ENCODE measurements at places on chromosomes 16 and 17. TPM values are rescaled to one million over a fixed set of nuclear protein-coding genes. Genes with fewer than 3 reads are reported as not detected.

Gene TPPP3
- total RNA-seq = 22.9 TPM

Gene TM4SF5
- total RNA-seq = not detected

Gene CCL16
- total RNA-seq = not detected

DNA sequence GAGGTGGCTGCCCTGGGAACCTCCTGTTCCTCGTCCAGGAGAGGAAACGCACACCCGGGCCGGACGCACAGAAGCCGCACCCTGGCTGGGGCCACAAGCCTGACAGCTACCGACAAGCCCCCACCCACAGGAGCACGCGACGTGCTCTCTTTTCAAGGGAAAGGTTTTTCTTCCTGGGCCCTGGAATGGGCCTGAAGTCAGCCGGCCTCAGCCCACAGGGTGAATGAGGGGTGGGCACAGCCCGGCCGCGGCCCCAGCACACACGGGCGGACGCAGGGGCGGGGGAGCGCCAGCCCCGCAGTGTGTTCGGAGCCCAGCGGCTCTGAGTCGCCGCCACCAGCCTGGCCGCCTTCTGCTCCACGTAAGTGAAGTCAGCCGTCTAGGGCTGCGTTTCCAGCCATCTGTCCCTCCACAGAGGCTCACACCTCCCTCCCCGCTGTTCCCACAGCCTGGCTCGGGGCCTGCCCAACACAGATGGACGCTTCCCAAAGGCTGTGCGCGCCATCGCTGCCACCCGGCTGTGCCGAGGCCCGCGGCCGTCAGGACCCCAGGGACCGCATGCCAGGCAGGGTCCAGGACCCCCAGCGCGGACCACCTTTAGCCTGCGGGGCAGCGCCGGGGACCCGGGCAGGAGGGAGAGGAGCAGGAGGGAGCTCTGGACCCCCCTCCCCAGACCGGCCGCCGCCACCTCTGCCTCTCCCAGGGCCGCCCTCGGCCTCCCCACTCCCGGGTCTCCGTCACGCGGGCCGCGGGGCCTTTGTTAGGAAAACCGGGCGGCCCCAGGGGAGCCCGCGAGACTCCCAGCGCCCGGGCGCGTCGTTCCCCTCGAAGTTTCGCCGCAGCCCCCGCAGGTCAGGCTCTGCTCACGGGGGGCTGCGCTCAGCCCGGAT, 36.8 kb downstream of the CBFA2T3 start:
- DNase-seq = peak; percentile 73

DNA sequence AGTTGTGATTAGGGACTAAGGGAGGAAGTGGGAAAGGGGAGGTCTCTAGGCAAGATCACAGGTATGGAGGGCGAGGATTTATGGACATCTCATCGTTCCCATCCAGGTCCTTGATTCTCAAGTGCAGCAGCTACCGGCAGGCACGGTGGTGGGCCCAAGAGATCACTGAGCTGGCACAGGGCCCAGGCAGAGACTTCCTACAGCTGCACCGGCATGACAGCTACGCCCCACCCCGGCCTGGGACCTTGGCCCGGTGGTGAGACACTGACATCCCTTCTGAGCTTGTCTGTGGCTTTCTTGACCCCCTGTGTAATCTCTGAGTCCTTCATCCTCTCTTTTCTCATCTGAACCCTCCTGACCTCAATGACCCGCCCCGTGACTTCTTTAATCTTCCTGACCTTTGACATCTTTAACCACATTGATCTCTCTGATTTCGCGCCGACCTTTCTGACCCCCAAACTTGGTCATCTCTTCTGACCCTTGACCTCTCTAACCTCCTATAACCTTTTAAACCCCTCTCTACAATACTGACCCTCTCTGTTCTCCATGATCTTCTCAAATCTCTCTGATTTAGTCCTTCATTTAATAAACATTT, 3.8 kb downstream of the PLD2 start:
- DNase-seq = peak; percentile 34

GRCh38 chr17:5705876-5706576, 121.7 kb upstream of the NLRP1 start:
- no peak for DNase-seq

Gene PPP1R27
- not detected for total RNA-seq

DNA sequence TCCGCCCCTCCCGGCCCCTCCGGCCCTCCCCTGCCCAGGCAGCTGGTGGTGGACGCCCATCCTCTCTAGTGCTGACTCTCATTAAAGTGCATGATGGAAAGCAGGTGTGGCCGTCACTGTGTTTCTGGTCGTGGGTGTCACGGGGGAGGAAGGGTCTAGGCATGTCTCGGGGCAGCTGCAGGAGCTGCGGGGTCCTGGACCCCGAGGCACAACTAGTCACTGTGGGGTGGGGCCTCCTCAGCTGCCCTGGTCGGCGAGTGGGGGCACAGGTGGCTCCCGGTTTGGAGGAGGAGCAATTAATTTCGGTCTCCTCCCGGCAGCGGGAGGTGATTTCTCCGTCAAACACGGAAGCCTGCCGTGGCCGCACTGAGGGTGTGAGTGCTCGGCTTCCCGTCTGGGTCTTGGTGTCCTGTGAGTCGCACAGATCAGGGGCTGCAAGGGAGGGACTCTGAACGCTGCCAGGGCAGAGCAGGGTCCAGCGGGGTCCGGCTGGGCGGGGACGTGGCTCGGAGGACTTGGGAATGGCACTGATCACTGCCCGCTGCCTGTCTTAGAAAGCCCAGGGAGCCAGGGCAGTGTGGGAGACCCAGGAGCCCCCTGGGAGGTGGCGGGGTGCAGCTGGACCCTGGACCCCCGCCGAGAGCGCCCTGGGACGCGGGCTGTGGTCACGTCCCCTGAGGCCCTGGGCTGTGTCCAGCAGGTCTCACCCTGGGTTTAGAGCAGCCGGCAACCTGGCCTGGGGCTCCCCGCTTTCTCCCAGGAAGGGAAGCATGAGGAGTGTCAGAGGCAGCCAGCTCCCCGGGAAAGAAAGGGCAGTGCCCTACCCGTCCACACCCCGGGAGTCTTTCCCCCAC, 3.3 kb downstream of the TPSD1 start:
- DNase-seq = no peak

DNA sequence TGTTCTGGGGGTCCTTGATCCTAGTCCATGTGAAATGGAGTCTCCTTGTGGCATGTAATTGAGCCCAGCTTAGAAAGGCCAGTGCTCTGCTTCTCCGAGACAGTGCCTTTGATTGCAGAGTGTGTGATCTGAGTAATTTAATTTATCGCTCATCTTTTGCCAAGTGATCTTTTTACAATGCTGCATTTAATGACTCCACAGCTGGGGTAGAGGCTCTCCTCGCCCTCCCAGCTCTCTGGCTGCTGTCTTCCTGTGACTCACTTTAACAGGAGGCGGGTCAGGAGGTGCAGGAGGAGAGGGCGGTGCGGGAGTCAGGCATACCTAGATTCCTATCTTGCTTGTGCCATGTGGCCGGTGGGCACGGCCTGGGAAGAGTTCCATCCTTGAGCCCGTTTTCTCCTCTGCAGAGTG, 113.4 kb upstream of the FOXF1 start:
- DNase-seq = no peak

- DNase-seq = no peak
These were observed 50.8 kb downstream of the TOM1L2 start for GRCh38 chr17:17921192-17922069.

DNA sequence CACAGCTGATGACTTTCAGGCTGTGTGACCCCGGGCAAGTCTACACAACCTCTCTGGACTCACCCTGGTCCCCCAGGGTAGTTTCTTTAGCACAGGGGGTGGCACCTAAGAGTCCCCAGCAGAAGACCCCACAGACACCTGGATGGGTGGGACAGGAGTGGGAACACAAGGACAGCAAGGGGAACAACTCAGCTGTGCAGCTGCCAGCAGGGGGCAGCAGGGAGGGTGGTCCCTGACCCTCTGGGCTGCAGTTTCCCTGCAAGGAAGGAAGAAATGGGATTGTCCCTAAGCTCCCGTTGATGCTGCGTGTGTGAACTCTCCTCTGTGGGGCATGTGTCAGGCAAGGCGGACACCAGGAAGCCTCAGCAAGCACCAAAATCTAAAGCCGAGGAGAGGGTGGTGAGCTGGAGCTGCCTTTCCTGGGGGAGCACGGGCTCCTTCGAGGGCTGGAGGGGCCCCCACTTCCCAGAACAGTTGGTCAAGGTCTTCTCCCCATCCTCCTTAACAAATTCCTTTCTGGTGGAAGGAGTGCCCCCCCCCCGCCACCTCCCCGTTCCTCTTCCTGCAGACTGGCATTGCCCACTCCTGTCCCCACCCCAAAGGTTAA, 24.1 kb upstream of the CDH5 start:
- DNase-seq = no peak
